Tibial nerve (tissue), 4 donors: ENCODE measurements at places on chromosomes 4 and X. TPM values are rescaled to one million over a fixed set of nuclear protein-coding genes. Genes with fewer than 3 reads are reported as not detected.

DAPP1 gene
- 0.42 TPM for total RNA-seq

CSAG2 gene
- not detected for total RNA-seq

ITIH6 gene
- not detected for total RNA-seq

HTN3 gene
- total RNA-seq, result not detected

NSUN7 gene
- 3.1 TPM for total RNA-seq

GAGE13 gene
- total RNA-seq, result not detected

HTN1 gene
- total RNA-seq, result not detected

TRIML2 gene
- total RNA-seq, result not detected

HSFX2 gene
- total RNA-seq, result 1.2 TPM

GYPE gene
- 0.78 TPM for total RNA-seq

TBX22 gene
- not detected for total RNA-seq

SUPT20HL1 gene
- not detected for total RNA-seq

ZFP42 gene
- total RNA-seq, result not detected

GPR143 gene
- total RNA-seq, result not detected

SHISA3 gene
- 55.5 TPM for total RNA-seq

- H3K4me3 ChIP-seq, result no peak overlapping the region
- no peak overlapping the region for H3K27ac ChIP-seq
- no peaks in the 10 kb centered on the region for H3K36me3 ChIP-seq
- H3K27me3 ChIP-seq, result no peaks in the 10 kb centered on the region
- no peak for DNase-seq
Observed at GRCh38 chrX:81392396-81392795, 190.5 kb downstream of the SH3BGRL start.

DNA sequence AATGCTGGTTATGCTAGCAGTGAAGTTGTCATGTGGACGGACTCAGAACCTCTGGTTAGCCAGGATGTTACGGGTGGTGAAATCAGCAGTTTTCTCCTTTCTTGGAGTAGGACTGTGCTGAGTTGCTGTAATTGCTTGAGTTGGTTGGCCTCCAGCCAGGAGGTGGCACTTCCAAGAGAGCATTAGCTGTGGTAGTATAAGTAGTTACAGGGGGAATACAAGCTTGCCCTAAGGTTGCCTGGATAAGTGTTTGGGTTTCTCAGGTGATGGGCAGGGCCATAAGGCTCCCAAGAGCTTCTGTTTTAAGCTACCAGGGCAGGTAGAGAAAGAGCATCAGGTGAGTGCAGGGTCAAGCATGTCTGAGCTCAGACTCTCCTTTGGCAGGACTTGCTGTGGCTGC is 103.0 kb downstream of the ZNF518B start:
- DNase-seq, result peak; percentile 6
- no peak overlapping the region for H3K27ac ChIP-seq
- H3K4me3 ChIP-seq, result no peak overlapping the region
- no peaks in the 10 kb centered on the region for H3K4me1 ChIP-seq
- H3K36me3 ChIP-seq, result no peaks in the 10 kb centered on the region

- DNase-seq, result no peak
- H3K27ac ChIP-seq, result no peak overlapping the region
- H3K36me3 ChIP-seq, result no peaks in the 10 kb centered on the region
- H3K4me1 ChIP-seq, result no peaks in the 10 kb centered on the region
- H3K4me3 ChIP-seq, result no peak overlapping the region
Observed at GRCh38 chr4:107922486-107923473, 8.6 kb upstream of the CYP2U1 start.

- H3K4me1 ChIP-seq, result no peaks in the 10 kb centered on the region
- H3K36me3 ChIP-seq, result no peaks in the 10 kb centered on the region
- H3K27ac ChIP-seq, result no peak overlapping the region
- no peak overlapping the region for H3K4me3 ChIP-seq
- no peak for DNase-seq
Observed at GRCh38 chr4:12881945-12882584, 602.1 kb downstream of the RAB28 start.

- no peak overlapping the region for H3K4me3 ChIP-seq
- H3K4me1 ChIP-seq, result no peaks in the 10 kb centered on the region
- no peak for DNase-seq
- no peaks in the 10 kb centered on the region for H3K36me3 ChIP-seq
- no peaks in the 10 kb centered on the region for H3K27me3 ChIP-seq
Observed at GRCh38 chr4:75069493-75070074, 136.7 kb downstream of the PARM1 start.

DNA sequence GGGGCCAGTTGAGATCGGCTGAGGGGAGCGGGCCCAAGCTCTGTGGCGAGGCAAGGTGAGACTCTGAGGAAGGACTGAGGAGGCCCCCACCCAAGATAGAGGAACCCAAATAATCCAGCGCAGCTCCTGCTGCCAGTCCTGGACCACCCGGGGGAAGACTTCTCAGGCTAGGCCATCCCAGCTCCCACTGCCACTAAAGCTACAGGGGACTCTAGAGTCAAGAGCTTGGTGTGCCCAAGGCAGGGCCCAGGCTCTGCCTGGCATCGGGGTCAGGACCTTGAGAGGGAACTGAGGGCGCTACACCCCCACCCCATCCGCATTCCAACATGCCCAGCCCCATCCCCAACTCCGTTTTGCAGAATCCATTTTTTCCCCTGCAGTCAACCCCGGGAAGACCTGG is 8.6 kb downstream of the MAGEA4 start:
- H3K27ac ChIP-seq, result no peak overlapping the region
- DNase-seq, result no peak
- no peaks in the 10 kb centered on the region for H3K36me3 ChIP-seq
- no peaks in the 10 kb centered on the region for H3K4me1 ChIP-seq

GRCh38 chr4:81736324-81736723 is 264.6 kb upstream of the RASGEF1B start:
- no peak overlapping the region for H3K27ac ChIP-seq
- H3K4me3 ChIP-seq, result no peak overlapping the region
- no peak for DNase-seq

DNA sequence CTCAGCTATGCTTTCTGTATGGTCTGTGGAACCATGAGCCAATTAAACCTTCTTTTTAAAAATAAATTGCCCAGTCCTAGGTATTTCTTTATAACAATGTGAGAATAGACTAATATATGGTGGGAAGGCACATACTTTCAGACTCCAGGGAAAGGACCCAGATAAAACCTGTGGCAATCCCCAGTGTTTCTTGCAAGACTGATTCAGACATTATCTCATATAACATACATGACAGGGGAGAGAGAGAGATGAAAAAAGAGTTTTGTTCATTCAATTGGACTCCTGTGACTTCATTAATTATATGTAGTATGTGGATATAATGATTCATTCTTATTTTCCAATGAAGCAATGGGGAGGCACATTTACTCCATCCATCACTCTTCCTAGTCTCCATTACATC is 291.4 kb upstream of the PRKX start:
- no peaks in the 10 kb centered on the region for H3K27me3 ChIP-seq
- DNase-seq, result no peak
- H3K36me3 ChIP-seq, result no peaks in the 10 kb centered on the region
- no peak overlapping the region for H3K4me3 ChIP-seq
- H3K4me1 ChIP-seq, result no peaks in the 10 kb centered on the region

- H3K27me3 ChIP-seq, result peaks cover 12% of the 10 kb centered on the region
- no peak overlapping the region for H3K4me3 ChIP-seq
- no peak overlapping the region for H3K27ac ChIP-seq
- no peak for DNase-seq
Observed at GRCh38 chrX:65926095-65927019, 113.5 kb downstream of the VSIG4 start.

DNA sequence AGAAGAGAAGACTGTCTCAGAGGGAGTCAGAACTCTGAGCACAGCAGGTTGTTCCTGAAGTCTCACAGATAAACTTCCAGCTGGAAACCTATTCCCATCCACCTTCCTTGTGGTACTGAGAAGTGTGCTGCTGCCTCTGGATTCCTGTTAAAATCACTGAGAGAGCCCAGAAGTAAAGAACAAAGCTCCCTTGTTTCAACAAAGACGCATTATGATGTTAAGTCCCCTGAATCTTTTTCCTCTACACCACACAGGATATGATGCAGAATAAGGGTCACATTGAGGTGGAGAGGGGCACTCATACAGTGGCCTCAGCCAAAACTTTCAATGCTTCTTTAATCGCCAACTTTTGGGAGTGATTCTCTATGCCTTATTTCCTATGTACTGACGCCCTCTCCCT is 321.0 kb downstream of the OPHN1 start:
- no peak overlapping the region for H3K27ac ChIP-seq
- H3K36me3 ChIP-seq, result no peaks in the 10 kb centered on the region
- H3K27me3 ChIP-seq, result peaks cover 8% of the 10 kb centered on the region
- H3K4me3 ChIP-seq, result no peak overlapping the region
- DNase-seq, result no peak

GRCh38 chr4:151783867-151784266 is 23.1 kb upstream of the GATB start:
- H3K27me3 ChIP-seq, result no peaks in the 10 kb centered on the region
- DNase-seq, result no peak
- H3K4me1 ChIP-seq, result no peaks in the 10 kb centered on the region
- H3K27ac ChIP-seq, result no peak overlapping the region
- H3K36me3 ChIP-seq, result no peaks in the 10 kb centered on the region

- H3K4me3 ChIP-seq, result no peak overlapping the region
- no peaks in the 10 kb centered on the region for H3K27me3 ChIP-seq
- DNase-seq, result no peak
- H3K36me3 ChIP-seq, result no peaks in the 10 kb centered on the region
- H3K4me1 ChIP-seq, result no peaks in the 10 kb centered on the region
Observed at GRCh38 chrX:72295745-72296144, 10.0 kb downstream of the CITED1 start.

- peaks cover 22% of the 10 kb centered on the region for H3K4me1 ChIP-seq
- peak overlapping the region; percentile 58 for H3K27ac ChIP-seq
- H3K36me3 ChIP-seq, result no peaks in the 10 kb centered on the region
- DNase-seq, result peak; percentile 16
- no peaks in the 10 kb centered on the region for H3K27me3 ChIP-seq
Observed at GRCh38 chrX:68249401-68249831, 183.9 kb downstream of the OPHN1 start.

GRCh38 chrX:102711872-102712215 is 404 bp upstream of the GPRASP2 start:
- no peak overlapping the region for H3K27ac ChIP-seq
- no peaks in the 10 kb centered on the region for H3K27me3 ChIP-seq
- H3K36me3 ChIP-seq, result no peaks in the 10 kb centered on the region
- no peaks in the 10 kb centered on the region for H3K4me1 ChIP-seq
- no peak for DNase-seq

DNA sequence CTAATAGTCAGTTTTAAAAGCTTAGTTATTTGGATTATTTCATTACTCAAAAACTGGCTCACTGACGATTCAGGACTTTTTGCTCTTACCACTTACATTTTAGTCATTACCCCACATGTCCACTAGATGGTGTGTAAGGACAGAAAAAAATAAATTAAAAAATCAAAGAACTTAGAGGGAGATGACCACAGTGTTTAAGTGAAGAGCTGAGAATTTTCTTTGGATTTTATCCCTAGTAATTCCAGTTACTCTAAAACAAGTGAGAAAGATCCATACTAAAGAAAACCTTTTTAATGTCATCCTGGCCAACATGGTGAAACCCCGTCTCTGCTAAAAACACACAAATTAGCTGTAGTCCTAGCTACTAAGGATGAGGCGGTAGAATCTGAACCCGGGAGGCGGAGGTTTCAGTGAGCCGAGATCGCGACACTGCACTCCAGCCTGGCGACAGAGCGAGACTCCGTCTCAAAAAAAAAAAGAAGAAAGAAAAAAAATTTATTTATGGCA is 26.4 kb upstream of the TMPRSS11B start:
- no peak for DNase-seq
- H3K27ac ChIP-seq, result no peak overlapping the region
- no peak overlapping the region for H3K4me3 ChIP-seq

DNA sequence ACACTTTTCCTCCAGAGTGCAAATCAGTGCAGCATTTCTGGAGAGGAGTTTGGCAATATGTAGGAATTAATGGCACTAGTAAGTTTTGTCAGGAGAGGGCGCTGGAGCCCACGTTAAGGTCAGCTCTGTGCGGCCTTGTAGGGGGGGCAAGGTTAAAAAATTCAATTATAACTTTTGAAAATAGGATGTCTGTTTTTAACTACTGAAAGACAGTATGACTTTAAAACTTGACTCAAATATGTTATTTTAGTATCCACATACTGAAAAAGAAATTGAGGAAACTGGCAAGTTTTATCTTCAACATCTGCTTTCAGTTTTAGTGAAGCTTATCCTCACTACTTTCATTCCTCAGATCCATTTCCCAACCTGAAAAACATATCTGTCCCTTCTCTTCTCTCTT is 30.9 kb upstream of the HSD17B13 start:
- H3K27me3 ChIP-seq, result no peaks in the 10 kb centered on the region
- DNase-seq, result peak; percentile 48
- H3K4me3 ChIP-seq, result no peak overlapping the region
- H3K27ac ChIP-seq, result peak overlapping the region; percentile 5
- peaks cover 5% of the 10 kb centered on the region for H3K36me3 ChIP-seq
- H3K4me1 ChIP-seq, result no peaks in the 10 kb centered on the region

DNA sequence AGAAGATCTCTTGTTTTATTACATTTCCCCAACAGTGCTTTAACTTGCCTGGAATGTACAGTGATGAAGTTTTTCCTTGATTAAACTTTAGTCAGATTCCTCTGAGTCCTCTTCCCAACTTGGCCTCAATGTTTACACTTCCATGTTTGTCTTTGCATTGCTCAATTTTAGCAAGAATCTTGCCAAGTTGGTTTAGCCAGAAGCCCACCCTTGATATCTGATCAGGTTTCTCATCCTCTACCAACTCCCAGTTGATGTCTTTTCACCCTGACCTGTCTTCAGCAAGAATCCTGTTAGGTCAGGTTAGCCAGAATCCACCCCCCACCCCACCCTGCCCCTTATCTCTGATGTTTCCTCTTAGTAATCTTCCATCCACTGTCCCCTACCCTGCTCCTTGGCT is 120.9 kb downstream of the MBNL3 start:
- H3K27ac ChIP-seq, result no peak overlapping the region
- no peak overlapping the region for H3K4me3 ChIP-seq
- peaks cover 9% of the 10 kb centered on the region for H3K27me3 ChIP-seq

DNA sequence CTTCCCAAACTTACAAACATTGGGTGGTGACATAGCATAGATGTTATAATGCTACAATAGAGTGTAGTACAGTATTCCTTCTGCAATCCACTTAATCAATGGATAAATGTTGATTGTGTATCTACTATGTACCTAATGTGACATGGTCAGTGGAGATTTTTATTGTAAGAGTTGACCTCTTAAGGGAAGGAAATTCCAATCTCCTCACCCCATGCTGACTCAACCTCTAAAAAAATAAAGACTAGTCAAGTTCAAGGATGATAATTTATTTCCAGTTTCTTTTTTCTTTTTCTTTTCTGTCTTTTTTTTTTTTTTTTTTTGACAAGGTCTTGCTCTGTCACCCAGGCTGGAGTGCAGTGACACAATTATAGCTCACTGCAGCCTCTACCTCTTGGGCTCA is 206.5 kb upstream of the STS start:
- no peaks in the 10 kb centered on the region for H3K36me3 ChIP-seq
- no peaks in the 10 kb centered on the region for H3K4me1 ChIP-seq
- H3K27me3 ChIP-seq, result no peaks in the 10 kb centered on the region
- DNase-seq, result no peak
- no peak overlapping the region for H3K27ac ChIP-seq

DNA sequence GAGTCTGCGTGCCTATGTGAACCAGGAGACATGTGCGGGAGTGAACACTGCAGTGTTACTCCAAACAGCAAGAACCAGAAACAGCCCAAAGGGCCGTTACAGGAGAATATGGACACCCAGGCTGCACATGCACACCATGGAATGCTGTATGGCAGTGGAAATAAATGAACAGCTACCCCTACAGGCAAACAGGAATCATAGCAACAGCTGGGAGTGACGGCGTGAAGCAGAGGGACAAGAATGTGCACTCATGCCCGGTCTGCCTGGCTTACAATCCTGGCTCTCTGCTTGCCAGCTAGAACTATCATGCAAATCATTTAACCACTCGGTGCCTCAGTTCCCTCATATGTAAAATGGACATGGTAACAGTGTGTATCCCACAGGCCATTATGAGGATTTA is 16.6 kb downstream of the GPKOW start:
- no peak overlapping the region for H3K27ac ChIP-seq
- no peak overlapping the region for H3K4me3 ChIP-seq
- DNase-seq, result no peak
- H3K36me3 ChIP-seq, result peaks cover 8% of the 10 kb centered on the region
- no peaks in the 10 kb centered on the region for H3K27me3 ChIP-seq
- H3K4me1 ChIP-seq, result no peaks in the 10 kb centered on the region
